ENCODE measurements at places on chromosomes 12 and 14. TPM values are rescaled to one million over a fixed set of nuclear protein-coding genes. Genes with fewer than 3 reads are reported as not detected.

DNA sequence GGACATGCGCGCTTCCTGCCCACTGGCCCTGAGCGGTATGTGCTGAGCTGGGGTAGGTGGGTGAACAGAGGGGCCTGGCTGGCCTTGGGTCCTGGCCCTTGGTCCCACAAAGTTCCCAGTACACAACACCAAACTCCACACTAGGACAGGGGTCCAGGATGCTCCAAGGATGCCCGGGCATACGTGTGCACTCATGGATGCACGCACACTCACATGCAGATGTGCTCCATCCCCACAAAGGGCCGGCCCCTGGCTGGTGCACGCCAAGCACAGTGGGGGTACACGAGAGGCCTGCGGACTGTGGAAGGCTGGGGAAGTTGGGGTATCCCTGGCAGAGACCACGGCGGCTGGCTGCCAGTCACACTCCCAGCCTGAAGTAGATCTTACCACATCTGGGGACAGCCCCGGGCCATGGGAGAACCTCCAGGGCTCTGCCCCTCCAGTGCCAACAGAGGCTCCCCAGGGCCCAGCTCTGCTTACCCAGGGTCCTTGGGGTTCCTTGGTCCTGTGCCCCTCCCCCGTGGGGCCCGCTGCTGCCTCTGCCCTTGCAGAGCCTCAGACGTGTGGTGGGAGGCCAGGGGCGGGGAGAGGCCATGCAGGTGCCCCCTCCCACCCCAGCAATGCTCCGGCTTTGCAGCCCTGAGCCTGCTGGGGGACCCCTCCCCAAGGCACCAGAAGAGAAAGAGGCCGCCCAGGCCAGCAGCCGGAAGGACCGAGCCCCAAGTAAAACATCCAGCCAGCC lies 24.0 kb upstream of the NUDT14 start:
- H3K4me3 ChIP-seq: no peak overlapping the region
- H3K4me1 ChIP-seq: peaks cover 62% of the 10 kb centered on the region
- no peaks in the 10 kb centered on the region for H3K27me3 ChIP-seq
- H3K27ac ChIP-seq: peak overlapping the region; percentile 28
- no peak for DNase-seq

LRP1-AS gene
- not detected for total RNA-seq

DEPDC4 gene
- 0.70 TPM for total RNA-seq

ERBB3 gene
- total RNA-seq: 1.6 TPM

CAPRIN2 gene
- total RNA-seq: 23.8 TPM

SLC8A3 gene
- total RNA-seq: 0.20 TPM

All from heart right ventricle (tissue), 16 donors.